ENCODE measurements at places on chromosomes 6 and 20.

- DNase-seq, result no peak
Observed at GRCh38 chr6:163844761-163845160, 430.2 kb downstream of the QKI start.

GRCh38 chr6:138012682-138013081 is 94.5 kb downstream of the PERP start:
- DNase-seq, result no peak

- DNase-seq, result no peak
Observed at GRCh38 chr6:115969930-115970273, 90.8 kb downstream of the FRK start.

GRCh38 chr20:46703435-46703834 is 6.0 kb upstream of the SLC2A10 start:
- DNase-seq, result no peak
